ENCODE measurements at places on chromosomes 6 and 20. TPM values are rescaled to one million over a fixed set of nuclear protein-coding genes. Genes with fewer than 3 reads are reported as not detected.

- no peaks in the 10 kb centered on the region for H3K27me3 ChIP-seq
- H3K27ac ChIP-seq, result no peak overlapping the region
- DNase-seq, result no peak
- no peaks in the 10 kb centered on the region for H3K4me1 ChIP-seq
- H3K4me3 ChIP-seq, result no peak overlapping the region
Observed at GRCh38 chr20:44455126-44455525, 20.5 kb upstream of the TTPAL start.

DNA sequence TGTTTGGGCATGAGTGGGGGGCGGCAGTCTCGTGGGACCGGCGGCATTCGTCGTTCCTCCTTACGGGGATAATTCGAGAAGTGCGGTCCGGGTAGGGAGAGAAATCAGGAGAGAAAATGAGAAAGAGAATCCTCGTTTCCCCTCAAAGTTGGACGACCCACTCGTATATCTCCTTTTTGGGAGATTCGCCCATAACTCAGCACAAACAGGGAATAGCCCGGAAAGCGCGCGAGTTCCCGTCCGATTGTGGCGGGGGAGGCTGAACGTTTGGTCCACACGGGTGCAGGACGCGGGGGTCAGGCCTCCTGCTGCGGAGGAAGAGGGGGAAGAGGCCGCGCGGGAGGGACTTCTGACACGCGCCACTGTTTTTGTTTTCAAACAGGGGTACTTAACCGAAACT, 42.4 kb downstream of the POPDC3 start:
- H3K4me3 ChIP-seq, result no peak overlapping the region
- peak; percentile 6 for DNase-seq
- H3K36me3 ChIP-seq, result no peaks in the 10 kb centered on the region
- no peaks in the 10 kb centered on the region for H3K4me1 ChIP-seq
- no peak overlapping the region for H3K27ac ChIP-seq

DNA sequence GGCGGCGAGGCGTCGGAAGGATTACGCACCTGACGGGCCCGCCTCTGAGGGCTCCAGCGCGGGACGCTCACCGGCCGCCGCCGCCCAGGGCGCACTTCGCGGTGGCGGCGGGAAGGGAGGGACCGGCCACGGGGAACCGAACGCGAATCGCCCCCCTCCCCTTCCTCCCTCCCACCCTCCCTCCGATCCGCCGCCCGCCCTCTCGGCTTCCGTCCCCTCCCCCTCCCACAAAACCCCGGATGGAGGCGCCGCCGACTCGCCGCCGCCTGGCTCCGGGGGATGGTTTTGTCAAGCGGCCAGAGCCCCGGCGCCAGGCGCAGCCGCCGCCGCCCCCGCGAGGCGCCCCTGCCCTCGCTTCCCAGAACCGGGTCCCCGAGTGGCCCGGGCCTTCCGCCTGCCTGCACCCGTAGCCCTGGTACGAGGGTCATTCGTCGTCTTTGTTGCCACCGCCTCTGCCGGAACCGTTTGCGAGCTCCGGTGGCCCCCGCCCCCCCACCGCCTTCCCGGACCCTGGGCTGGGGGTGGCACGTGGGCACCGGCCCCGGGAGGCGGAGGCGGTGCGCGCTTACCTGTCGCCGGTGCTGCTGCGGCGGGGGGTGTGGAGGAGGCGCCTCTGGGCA, 398 bp downstream of the ZBTB2 start:
- H3K27ac ChIP-seq, result peak overlapping the region; percentile 99
- H3K27me3 ChIP-seq, result no peaks in the 10 kb centered on the region
- H3K4me1 ChIP-seq, result peaks cover 38% of the 10 kb centered on the region
- DNase-seq, result peak; percentile 77
- H3K36me3 ChIP-seq, result no peaks in the 10 kb centered on the region
- peak overlapping the region; percentile 79 for H3K4me3 ChIP-seq

DNA sequence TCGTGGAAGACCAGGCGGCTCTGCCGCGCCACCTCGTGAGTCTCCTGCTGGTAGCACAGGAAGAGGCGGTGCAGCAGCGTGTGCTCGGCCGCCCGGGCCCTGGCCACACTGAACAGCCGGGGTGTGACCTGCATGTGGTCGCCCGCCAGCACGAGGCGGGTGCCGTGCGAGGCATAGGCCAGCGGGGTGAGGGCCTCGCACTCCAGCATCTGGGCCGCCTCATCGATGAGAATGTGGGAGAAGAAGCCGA, 7.0 kb downstream of the HELZ2 start:
- no peak for DNase-seq
- H3K27ac ChIP-seq, result no peak overlapping the region
- no peaks in the 10 kb centered on the region for H3K27me3 ChIP-seq
- no peak overlapping the region for H3K4me3 ChIP-seq
- peaks cover 17% of the 10 kb centered on the region for H3K36me3 ChIP-seq
- no peaks in the 10 kb centered on the region for H3K4me1 ChIP-seq

GRCh38 chr6:152669895-152670294, 27.8 kb upstream of the MYCT1 start:
- H3K4me3 ChIP-seq, result no peak overlapping the region
- H3K27me3 ChIP-seq, result no peaks in the 10 kb centered on the region
- no peak overlapping the region for H3K27ac ChIP-seq
- DNase-seq, result no peak
- H3K36me3 ChIP-seq, result no peaks in the 10 kb centered on the region
- H3K4me1 ChIP-seq, result no peaks in the 10 kb centered on the region

DNA sequence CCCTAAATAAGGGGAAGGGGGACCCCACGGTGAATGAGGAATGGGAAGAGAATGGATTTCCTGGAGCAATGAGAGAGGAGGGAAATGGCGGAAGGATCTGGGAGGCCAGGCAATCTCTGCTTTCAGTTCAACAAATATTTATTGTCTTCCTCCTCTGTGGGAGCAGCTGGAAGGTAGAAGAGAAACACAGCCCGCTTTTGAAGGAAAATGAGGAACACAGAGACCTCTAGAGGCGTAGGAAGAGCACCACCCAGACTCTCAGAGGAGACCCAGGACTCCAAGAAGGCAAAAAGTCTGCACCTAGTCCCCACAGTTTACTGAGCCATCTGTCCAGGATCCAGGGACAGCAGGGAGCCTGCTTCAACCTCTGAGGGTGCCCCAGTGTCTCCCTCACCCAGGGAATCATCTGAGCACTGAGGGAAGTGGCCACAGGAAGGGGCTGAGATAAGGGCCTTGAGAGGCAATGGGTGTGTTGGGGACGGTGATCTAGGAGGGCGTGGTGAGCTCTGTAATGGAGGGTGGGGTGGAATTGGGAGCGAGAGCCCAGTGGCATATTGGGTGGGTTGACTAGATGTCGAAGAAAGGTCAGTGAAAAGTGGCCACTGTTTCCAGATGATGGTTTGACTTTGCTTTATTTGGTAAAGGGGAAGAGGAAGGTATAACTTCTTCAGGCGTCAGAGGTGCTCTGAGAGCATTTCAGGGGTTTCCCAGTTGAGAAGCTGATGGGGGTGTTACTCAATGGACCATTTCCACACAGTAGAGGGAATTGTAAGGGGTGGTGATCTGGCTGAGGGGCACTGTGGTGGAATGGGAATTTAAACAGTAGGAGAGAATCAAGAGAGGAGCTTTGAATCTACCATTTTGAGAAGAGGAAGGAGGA, 610 bp downstream of the PSORS1C1 start:
- peak overlapping the region; percentile 19 for H3K4me3 ChIP-seq
- no peaks in the 10 kb centered on the region for H3K27me3 ChIP-seq
- no peak for DNase-seq
- H3K36me3 ChIP-seq, result no peaks in the 10 kb centered on the region
- H3K27ac ChIP-seq, result peak overlapping the region; percentile 82

GRCh38 chr20:58555078-58555765, 40.0 kb upstream of the APCDD1L start:
- H3K4me1 ChIP-seq, result no peaks in the 10 kb centered on the region
- no peak for DNase-seq
- no peak overlapping the region for H3K27ac ChIP-seq
- H3K27me3 ChIP-seq, result no peaks in the 10 kb centered on the region

The TTK gene
- total RNA-seq, result 0.81 TPM

The GABRR1 gene
- not detected for total RNA-seq

The MGME1 gene
- total RNA-seq, result 24.2 TPM

The HCRTR2 gene
- not detected for total RNA-seq

The SLC13A3 gene
- 1.9 TPM for total RNA-seq

The GGTLC1 gene
- total RNA-seq, result 2.0 TPM

The KHDC1L gene
- not detected for total RNA-seq

The MCCD1 gene
- not detected for total RNA-seq

Data from thyroid gland (tissue), 4 donors.